HL-60 (cell line): ENCODE measurements at places on chromosomes 6 and 20.

DNA sequence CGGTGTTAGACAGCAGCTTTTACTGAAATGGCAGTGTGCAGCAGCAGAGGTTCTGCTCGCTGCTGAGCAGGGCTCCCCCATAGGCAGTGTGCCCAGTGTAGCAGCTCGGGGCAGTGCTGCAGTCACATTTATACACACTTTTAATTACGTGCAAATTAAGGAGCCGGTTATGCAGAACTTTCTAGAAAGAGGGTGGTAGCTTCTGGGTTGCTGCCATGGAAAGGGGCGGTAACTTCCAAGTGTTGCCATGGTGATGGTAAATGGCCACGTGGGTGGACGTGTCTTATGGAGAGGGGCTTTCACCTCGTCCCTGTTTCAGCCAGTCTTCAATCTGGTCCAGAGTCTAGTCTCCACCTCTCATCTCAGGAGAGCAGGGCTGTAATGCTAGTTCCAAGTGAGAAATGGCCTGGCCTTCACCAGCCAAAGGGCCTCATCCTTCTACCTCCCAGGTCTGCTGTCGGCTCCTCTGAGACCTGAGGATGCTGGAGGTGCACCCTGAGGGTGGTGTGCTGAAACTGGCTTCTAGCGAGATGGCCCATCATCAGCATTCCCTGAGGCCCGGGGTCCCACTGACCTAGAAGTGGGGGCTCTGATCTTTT is 180.5 kb upstream of the PMEPA1 start:
- DNase-seq: no peak

DNA sequence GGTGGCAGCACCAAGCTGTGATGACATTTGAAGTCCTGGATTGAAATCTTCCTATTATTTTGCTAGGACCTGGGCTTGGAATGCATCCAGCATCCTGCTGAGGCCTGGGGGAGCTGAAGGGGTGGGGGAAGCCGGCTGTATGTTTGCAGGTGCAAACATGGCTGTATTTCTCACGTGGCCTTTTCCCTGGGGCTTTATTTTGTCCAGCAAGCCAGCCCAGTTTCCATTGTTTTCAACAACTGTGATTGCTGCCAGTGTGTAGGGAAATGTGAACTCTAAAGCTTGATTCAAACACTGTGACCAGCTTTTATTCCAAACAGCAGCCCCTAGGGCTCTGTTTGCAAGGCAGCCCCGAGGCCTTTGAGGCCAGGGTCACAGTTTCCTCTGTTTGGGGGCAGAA is 683.0 kb downstream of the DHX35 start:
- DNase-seq: no peak

- no peak for DNase-seq
Observed at GRCh38 chr6:68468244-68468884, 166.7 kb upstream of the ADGRB3 start.

DNA sequence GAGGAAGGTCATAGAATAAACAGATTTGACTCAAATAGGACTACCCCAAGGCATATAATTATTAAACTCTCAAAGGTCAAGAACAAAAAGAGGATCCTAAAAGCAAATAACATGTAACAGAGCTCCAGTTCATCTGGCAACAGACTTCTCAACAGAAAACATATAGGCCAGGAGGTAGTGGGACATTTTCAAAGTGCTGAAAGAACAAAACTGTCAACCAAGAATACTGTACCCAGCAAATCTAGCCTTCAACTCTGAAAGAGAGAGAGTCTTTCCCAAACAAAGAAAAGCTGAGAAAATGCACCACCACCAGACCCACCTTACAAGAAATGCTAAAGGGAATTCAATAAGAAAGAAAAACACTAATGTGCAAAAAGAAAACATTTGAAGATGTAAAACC is 11.9 kb downstream of the NQO2 start:
- DNase-seq: no peak

DNA sequence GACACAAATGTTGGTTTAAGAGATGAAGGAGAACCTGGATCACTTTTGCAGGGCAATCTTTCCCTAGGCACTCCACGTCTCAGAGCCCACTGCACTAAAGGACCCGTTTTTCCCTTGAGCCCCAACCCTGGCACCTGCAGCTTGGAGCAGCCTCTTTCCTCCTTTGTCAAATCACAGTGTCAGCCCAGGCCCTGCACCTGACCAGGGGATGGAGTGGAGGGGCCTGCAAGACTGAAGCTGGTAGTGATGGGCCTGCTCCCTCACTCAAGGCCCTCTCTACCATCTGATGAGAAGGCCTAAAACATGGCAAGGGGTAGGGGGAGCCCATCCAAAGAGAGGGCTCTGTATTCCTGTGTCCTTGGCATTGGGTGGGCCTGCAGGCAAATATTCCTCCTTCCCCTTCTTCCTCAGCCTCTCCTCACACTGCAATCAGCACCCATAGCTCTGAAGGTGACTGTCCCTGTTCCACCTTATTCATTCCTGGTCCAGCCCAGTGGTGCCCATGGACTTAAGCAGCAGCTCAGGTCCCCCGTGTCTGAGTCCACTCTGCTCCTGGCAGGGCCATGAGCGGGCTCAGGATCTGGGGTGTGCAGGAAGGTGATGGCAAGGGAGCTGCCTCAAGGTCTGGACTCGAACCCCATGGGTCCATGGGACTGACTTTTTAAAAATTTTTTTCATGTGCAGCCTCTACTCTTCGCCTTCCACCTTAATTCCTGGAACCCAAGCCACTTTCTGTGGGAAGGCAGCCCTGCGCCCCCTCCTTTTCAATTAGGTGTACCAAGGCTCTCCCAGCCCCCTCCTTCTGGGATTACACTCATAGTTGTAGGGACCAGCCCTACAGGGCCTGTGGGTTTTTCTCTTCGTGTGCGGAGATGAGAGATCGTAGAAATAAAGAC is 6.7 kb downstream of the RAET1G start:
- DNase-seq: no peak

GRCh38 chr6:149316108-149316727 is 1.3 kb upstream of the TAB2 start:
- no peak for DNase-seq

GRCh38 chr6:142860498-142860897 is 84.5 kb downstream of the HIVEP2 start:
- no peak for DNase-seq

DNA sequence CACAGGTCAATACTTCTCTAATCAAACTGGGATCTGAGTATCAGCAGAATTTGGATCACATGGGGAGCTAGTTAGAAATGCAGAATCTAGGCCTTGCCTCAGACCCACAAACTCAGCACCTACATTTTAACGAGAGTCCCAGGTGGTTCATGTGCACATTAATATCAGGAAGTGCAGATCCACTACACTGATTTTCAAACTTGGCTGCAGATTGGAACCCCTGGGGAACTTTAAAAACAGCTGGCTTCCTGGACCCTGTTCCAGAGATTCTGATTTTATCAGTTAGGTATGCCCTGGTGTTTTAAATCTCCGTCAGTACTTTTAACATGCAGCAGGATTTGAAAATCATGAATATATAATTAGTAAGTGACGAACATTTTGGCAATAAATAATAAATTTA is 1.9 kb upstream of the CST8 start:
- no peak for DNase-seq

DNA sequence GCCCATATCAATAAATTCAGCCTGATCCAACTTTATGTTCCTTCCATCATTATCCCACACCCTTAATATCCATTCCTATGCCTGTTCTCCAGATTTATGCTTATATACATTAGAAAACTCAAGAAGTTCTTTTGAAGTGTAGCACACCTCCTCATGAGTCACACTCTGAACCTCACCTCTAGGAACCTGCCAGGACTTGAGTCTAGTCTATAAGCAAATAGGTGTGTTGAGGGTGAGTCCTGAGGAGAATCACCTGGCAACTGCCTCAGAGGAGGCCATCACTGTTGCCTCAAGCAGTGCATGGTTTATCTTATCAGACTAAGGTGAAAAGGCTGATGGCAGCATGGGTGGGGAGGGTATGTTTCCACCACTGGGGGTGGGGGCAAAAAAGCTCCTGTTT is 496.7 kb downstream of the C6orf118 start:
- DNase-seq: no peak

DNA sequence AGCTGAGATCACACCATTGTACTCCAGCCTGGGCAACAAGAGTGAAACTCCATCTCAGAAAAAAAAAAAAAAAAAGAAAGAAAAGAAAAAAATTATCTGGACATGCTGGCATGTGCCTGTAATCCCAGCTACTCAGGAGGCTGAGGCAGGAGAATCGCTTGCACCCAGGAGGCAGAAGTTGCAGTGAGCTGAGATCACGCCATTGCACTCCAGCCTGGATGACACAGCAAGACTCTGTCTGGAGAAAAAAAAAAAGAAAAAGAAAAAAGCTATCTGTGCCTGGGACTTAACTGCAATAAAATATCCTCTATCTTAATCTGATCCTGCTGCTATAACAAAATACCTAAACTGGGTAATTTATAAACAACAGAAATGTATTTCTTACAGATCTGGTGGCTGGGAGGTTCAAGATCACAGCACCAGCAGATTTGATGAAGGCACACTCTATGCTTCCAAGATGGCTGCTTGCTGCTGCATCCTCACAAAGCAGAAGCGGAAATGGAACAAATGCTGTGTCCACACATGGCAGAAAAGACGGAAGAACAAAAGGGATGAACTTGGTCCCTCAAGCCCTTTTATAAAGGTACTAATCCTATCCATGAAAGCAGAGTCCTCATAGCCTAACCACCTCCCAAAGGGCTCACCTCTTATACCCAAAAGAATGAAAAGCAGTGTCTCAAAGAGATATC is 273.3 kb upstream of the JARID2 start:
- DNase-seq: no peak

- DNase-seq: no peak
Observed at GRCh38 chr20:18466574-18466893, 296 bp downstream of the DZANK1 start.

DNA sequence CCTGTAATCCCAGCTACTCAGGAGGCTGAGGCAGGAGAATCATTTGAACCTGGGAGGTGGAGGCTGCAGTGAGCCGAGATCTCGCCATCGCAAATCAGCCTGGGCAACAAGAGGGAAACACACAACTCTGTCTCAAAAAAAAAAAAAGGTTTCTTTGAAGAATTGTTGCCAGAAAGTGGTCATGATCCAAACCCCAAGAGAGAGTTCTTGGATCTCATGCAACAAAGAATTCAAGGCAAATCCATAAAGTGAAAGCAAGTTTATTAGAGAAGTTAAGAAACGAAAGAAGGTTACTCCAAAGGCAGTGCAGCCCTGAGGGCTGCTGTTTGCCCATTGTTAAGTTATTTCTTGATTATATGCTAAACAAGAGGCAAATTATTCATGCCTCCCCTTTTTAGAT is 14.5 kb upstream of the KIFC1 start:
- no peak for DNase-seq

DNA sequence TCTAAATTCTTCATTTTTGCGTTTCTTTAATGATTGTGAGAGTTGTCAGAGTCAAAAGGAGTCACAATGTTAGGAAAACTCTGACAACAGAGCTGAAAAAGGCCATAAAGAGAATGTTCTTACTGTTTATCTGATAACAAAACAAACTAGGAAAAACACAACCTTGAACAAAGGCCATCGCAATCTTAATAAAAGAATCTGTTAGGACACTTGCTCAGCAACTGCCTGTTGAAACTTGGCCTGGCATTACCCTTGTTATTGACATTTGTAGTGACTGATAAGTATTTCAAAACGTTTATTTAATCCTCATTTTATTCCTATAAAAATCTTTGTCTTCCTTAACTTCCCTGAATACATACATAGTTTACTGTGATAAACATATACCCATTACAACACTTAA is 15.7 kb downstream of the GSTA1 start:
- DNase-seq: no peak

- DNase-seq: no peak
Observed at GRCh38 chr6:139825935-139826374, 451.5 kb upstream of the CITED2 start.

DNA sequence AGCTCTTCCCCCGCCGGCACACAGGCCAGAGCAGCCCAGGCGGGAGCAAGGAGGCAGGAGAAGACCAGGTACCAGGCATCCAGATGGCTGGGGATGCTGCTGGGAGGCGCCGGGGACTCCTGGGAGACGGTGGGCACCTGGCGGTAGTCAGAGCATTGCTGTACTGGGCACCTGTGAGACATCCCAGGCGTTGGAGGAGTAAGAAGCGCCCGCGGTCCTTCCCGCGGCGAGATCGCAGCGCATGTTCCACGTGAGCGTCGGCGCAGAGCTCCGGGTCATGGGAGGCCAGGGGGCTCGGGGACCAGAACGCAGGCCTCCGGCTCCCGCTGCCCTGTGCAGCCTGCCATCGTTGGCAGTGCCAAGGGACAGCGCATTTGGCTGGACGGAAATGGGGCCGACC is 293.7 kb upstream of the CDYL start:
- no peak for DNase-seq

DNA sequence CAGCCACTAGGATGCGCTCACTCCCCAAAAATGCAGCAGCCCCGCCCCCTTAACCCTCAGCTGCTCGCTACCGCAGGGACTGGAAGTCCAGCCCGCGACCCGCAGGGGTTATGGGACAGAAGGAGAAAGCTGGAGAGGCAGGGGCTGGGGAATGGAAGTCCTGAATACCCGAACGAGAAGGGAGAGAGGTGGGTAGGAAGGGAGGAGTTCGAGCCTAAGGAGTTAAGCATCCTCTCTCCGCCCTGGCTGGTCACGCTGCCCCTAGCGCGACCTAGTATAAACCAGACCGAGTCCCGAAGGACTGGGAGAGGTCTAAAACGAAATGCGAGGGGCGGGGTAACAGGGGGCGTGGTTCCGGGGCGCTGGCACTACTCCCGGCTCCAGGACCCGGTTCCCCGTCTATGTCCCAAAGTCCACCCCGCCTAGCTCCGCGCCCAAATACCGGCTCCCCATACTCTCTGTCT is 448 bp upstream of the DDAH2 start:
- peak; percentile 72 for DNase-seq

GRCh38 chr6:164108092-164108491 is 693.6 kb downstream of the QKI start:
- no peak for DNase-seq

DNA sequence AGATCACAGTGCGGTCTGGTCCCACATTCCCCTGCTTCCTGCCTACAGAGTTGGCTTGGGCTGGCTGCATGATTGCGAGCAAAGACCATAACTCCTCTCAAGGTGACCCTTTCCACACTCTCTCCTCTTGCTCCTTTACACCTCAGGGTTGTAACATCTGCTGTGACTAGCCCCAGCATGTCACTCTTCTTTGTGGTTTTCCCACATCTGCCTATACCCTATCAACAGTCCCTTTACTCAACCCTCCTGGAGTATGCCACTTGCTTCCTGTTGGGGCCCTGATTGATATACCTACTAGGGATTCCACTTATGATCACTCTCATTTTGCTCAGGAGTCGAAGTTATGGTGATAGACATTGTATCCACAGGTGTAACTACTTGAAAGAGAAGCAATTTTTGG is 58.9 kb upstream of the SGK1 start:
- no peak for DNase-seq

DNA sequence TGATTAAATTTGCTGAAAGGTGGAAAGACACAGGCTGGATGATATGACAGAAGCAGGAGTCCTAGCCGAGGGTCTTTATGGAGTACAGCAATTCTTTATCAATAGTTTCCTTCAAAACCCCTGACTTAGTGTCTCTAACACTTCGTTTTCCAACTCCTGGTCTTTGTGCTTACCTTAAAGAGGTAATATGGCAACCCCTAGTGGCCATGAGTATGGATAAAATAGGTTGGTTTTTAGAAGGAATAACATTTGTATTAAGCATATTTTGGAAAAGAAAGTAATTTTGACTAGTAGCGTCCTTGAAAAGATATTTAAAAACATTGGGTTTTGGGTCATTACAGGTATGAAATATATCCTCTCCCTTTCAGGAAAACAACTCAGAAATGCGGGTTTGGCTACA is 51.9 kb downstream of the VGLL2 start:
- DNase-seq: no peak
